CD4-positive, alpha-beta T cell (primary cell): ENCODE measurements at places on chromosomes 12 and 14.

- no peak for DNase-seq
Observed at GRCh38 chr12:94047781-94048567, 100.4 kb upstream of the PLXNC1 start.

DNA sequence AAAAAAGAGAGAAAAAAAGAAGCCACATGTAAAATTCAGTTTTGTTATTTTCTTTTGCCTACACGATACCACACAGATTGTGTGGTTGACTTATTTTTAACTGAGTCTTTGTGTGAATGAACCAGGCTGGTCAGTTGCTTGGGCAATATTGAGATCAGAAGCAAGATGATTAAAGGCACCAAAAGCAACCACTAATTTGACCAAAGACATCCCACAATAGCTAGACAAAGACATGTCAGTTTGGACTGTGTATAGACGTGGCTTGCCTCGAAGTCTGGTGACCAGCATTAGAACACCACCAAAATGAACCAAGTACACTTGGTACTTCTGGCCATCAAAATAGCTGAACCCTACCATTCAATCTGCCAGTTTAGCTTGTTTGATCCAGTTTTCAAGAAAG, 340.6 kb upstream of the TBX3 start:
- no peak for DNase-seq

DNA sequence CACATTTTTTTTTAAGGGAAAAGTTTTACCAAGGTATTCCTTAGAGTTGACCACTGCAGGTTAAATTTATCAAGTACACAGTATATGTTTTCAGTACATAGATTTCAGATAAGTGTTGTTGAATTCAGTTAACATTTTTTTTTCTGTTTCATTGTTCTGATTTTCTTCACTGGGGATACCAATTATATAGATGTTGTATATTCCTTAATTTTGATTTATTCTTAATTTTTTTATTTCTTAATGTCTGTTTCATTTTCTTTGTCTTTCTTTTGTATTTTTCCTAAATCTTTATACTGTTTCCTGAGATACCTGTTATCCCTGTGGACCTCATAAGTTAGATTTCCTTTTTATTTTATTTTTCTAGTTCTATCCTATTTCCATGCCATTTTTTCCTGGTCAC, 234.8 kb downstream of the TTC6 start:
- DNase-seq, result no peak

- DNase-seq, result no peak
Observed at GRCh38 chr12:4796694-4797482, 76.7 kb downstream of the GALNT8 start.

DNA sequence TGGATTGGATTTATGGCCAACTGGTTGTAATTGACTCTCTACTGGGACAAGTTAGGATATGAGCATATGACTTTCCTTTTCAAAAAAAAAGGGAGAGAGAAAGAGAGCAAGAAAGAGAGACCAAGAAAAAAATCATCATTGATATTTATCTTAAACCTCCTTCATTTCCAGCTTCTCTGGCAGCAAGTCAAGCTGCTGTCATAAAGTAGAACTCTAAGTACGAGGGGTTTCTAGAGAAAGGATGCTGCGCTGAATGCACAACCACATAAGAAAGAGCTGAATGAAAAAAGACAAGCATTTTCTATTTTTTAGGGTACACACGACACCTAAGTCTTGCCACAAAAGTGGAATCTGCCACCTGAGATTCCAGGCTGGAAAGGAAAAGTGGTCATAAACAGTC, 182.6 kb downstream of the SLC25A21 start:
- no peak for DNase-seq

- no peak for DNase-seq
Observed at GRCh38 chr12:79294590-79294989, 396.2 kb downstream of the PAWR start.

- peak; percentile 70 for DNase-seq
Observed at GRCh38 chr14:89641495-89642175, 224.6 kb upstream of the FOXN3 start.

DNA sequence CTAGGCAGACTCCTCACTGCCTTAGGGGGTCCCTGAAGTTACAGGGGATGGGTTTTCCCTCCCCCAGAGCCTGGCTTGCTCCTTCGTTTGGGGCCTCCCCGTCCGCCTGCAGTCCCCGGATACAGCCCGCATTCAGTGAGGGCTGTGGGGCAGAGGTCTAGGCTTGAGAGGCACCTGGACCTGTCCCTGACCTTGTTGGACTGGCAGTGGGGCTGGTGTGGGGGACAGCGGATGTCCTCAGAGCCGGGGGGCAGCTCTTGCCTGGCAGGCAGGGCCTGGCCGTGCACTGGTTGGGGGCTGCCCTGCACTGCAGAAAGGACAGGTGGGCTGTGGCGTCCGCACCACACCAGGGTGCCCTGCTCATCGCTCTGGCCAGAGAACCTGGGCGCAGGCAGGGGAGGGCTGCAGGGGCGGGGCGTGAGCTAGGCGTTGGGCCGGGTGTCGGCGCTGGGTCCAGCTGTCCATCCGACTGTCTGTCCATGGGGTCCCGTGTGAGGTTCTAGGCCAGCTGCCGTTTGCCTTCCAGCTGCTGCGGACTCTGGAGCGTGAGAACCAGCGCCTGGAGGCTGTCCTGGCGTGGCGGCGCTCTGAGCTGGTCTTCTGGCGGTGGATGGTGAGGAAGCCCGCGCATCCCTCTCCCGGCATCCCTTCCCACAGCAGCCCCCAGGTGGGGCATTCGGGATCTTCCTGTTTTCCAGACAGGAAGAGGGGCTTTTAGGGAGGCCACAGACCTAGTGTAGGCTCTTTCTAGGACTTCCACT, 6.0 kb downstream of the TEDC1 start:
- DNase-seq, result no peak

- DNase-seq, result no peak
Observed at GRCh38 chr12:2732290-2732689, 62.5 kb upstream of the FKBP4 start.

- DNase-seq, result no peak
Observed at GRCh38 chr12:7610006-7610405, 55.7 kb downstream of the APOBEC1 start.

DNA sequence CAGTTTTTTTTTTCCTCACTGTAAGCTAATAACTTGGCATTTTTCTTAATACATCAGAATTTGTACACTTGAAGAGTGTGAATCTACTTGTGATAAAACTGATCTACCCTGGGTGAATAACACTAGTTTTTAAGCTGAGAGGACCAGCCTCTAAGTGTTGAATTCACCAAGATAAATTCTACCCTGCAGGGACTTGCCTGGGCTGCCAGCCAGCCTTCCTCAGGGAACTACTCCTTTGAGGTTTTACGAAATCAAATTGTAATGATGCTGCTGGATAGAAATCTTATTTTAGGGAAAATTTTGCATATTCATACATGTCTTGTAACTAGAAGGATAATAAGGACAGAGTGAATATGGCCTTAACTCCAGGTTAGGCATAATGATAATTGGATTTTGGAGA, 1.9 kb downstream of the MED21 start:
- no peak for DNase-seq
